Stimulated activated CD4-positive, alpha-beta T cell treated with anti-CD3 and anti-CD28 coated beads, Interleukin-1b, Interleukin-23, amount 100 ng/mL, for 48 hours (primary cell): ENCODE measurements at places on chromosomes 16 and 17.

DNA sequence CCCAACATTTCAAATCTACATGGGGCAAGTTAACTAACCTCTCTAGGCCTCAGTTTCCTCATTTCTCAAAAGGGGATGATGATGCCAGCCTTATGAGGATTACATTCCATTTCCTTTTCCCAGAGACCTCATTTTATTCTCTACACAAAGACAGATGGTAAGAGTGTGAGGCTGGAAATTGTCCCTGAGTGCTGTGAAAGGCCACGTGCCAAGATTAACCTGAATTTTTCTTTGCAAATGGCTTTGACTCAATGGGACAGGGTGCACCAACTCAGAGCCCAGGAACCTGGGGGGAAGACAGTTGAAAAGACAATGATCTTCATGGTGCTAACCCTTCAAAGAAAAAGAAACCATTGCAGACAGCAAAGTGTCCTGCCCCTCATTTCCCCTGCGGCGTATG lies 332.8 kb downstream of the TMEM114 start:
- DNase-seq: no peak

- DNase-seq: no peak
These were observed 349 bp upstream of the SLC6A2 start for GRCh38 chr16:55655381-55655896.

GRCh38 chr16:47143677-47144558 lies at the start of gene NETO2:
Gene NETO2, minus strand, starts transcription at chr16:47143945. Its CDS starts 333 bp downstream, at chr16:47143612.
- peak; percentile 60 for DNase-seq

GRCh38 chr17:62179525-62180161 lies 114.6 kb upstream of the MED13 start:
- no peak for DNase-seq

DNA sequence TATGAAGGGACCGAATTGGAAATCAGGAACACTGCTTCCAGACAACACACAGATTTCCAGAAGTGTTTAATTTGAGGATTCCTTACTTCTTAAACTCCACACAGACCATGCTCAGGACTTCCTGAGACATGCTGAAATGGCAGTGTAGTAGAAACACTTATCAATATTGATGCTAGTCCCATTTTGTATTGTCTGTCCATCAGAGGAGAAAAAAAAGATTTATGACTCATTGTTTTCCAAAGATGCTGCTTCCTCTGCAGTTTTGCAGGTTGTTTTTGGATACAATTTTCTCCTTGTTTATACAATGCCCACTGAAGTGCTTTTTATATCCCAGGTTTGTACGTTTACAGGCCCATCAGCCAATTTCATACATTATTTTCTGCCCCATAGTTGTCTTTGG lies 68.3 kb upstream of the TANC2 start:
- no peak for DNase-seq

DNA sequence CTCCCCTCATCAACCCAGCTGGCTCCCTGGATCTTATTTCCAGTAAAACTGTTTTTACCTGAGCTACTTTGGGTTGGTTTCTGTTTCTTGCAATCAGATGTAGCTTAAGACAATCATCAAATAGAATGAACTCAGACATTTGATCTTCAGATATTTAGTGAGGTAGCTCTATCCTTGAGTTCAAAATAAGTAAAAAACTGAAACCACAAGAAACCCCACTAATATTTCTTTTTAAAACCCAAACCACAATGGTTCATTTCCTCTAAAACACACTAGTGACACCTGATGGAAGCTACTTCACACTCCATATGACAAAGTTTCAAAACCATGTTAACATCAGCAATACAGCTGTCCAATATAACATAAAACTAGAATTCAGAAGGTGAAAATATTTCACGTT lies 37.8 kb downstream of the CACNG1 start:
- no peak for DNase-seq

DNA sequence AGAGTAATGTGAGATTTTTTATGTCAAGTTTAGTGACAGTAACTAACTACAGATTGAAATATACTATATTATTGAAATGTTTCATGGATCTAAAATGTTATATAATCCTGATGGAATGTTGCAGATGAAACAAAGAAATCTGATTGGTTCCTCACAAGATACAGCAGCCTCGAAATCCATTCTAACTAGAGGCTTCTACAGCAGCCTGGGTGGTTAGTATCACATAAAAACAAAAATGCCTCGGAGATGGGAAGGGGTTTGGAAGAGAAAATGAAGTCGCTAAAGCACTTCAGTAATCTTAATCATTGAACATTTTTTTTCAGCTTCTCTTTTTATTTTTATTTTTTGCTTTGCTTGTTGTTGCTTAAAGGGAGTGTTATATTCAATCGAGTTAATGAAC lies 75.2 kb downstream of the TANC2 start:
- DNase-seq: no peak

- DNase-seq: no peak
These were observed 818 bp upstream of the CBX8 start for GRCh38 chr17:79797492-79798298.

DNA sequence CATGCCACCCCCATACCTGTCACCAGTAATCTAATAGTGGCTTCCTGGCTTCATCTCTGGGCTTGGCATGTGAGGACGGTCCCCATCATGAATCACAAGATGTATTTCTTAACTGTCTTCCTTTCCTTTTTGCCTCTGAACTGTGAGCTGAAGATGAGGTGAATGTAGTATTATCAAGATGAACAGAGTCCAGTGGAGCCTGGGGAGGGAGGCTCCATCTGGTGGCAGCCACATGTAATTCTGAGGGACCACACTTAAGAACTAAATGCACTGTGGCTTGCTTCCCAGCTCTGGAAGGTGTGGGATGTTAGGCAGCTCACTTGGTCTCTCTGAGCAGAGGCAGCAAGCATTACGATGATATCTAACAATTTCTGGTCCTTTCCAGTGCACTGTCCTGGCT lies 354.9 kb upstream of the ASIC2 start:
- no peak for DNase-seq

- peak; percentile 34 for DNase-seq
These were observed 7.0 kb upstream of the GAN start for GRCh38 chr16:81307770-81308169.

DNA sequence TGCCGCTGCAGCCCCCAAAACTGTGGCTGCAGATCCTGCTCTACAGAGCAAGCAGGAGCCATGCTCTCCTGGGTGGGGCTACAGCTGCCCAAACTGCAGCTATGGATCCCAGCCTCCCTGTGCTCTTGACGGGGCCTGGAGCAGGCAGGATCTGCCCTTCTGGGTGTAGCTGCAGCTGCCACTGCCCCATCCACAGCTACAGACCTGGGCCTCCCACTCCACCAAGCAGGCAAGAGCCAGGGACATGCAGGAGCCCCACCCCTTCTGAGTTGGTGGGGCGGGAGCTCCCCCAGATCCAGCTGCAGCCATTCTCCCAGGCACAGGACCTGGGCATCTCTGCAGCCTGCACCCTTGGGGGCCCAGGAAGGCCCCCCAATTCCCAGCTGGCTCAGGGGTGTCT lies 551.2 kb upstream of the CA10 start:
- no peak for DNase-seq

DNA sequence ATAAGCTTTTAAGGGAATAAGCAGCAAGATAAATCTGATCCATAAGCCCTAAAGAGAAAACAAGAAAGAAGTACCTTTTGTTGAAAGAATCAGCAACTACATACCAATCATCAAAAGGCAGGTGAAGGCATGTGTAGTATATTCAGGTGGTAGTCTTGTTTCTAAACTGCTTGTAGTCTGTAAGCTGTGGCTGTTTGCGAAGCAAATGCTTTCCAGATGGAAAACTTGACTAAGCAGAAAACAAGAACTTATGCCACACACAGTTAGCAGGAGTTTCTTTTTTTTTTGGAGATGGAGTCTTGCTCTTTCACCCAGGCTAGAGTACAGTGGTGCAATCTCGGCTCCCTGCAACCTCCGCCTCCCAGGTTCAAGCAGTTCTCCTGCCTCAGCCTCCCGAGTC lies 5.7 kb downstream of the CBX1 start:
- no peak for DNase-seq

DNA sequence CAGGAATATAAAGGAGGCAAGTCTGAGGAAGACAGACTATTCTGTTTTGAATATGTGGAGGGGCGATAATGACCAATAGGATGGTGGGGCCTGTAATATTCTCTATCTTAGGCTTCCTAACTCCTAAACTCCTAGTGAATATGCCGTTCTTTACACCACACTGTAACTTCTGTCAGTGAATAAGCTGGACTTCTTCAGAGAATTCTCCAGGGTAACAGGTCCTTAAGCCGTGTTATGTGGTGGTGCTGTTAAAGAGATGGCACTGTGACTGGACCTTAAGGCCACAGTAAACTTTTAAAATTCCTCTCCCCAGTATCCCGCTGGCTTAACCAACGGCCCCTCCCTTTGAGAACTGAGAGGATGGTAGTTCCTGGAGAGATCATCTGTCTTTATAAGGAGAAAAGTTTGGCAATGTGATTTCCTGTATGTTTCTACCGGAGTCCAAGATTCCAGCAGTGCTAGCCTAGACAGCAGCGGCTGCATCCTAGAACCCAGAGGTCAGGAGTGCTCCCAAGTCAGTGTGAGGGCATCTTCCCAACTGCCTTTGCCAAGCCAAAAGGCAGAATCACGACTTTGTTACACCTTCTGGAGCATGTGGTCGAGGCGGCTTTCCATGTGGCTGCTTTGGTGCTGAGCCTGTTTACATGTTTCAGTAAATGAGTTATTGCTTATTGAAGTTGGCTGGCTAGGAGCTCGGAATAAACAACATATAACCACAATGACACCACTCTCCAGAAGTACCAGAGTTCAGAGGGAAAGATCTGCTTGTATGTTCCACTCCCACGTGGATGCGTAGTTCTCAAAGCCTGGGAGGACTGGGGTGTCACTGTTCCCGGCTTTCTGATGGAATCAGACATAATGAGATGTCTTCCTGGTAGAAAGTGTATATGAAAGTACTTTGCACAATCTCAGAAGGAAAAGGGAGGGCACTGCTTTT lies 41.0 kb downstream of the TUBD1 start:
- no peak for DNase-seq

DNA sequence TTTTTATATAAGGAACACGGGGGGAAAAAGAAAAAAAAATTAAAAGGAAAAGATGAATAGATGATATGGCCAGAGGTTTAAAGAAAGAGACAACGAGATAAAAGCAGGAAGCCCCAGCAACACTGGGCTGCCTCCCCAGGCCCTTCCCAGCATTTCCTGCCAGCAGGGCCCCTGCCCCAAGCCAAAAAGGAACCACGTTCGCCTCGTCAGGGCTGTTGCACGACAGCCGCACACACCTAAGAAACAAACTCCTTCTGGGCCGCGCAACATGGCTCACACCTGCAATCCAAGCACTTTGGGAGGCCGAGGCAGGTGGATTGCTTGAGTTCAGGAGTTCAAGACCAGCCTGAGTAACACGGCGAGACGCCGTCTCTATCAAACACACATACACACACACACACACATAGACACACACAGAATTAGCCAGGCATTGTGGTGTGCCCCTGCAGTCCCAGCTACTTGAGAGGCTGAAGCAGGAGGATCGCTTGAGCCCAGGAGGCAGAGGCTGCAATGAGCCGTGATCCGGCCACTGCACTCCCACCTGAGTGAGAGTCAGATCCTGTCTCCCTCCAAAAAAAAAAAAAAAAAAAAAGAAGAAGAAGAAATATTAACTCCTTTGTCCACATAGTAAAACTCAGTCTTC lies 83.0 kb downstream of the ANKRD11 start:
- DNase-seq: no peak

DNA sequence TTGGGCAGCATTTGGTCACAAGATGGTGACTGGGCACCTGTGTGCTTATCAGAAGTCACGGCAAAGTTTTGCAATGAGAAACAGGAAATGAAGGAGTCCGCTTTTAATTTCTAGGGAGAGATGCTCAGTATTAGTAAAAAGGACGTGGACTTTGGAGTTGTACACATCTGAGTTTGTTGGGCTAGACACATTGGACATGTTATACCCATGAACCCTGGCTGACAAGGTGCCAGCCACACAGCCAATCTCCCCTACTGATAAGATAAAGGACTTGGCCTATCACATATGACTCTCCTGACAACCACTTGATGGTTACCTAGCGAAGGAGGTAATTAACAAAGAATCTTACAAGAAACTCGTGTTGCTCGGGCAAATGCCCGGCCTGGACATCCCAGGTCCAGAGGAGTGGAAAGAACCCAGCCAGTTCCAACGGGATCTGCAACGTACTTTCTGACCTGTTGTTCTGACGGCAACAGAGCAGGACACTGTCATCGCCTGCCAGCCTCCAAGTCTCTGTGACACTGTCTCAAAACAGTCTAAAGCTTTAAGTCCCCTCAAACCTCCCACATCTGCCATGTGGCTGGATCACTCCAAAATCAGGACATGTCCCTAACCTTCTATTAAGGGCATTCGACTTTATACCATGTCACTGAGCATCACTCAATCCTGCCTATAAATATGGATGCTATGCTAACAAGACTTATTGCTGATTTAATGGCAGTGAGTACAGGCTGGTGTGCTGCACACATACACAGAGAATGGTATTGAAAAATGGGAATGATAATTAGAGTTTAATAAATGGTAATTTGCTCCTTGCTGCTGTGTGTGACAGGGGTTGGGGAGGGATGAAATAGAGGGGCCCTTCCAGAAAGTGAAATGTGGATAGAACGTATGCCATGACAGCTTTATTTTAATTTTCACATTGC lies 47.6 kb upstream of the LYRM9 start:
- DNase-seq: no peak

GRCh38 chr16:86305440-86305839 lies 204.9 kb upstream of the FOXF1 start:
- no peak for DNase-seq

DNA sequence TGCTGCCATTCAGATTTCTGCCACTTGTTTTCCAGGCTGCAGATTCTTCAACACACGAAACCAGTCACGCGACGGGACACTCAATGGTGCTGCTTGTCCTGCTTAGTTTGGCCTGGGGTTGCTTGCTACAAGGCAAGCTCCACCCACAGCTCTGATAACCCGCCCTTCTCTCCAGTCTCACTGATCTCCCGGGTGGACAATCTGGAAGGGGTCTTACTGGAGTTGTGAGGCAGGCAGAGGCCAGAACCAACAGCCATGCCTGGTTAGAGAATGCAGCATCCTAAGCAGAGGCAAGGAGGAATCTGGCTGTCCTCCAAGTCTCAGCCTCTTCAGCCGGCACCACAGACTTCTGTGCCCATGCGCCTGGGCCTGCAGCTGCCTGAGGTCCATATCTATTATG lies 119.1 kb downstream of the KCNJ12 start:
- no peak for DNase-seq

- no peak for DNase-seq
These were observed 684.7 kb downstream of the MAF start for GRCh38 chr16:78915811-78916345.

DNA sequence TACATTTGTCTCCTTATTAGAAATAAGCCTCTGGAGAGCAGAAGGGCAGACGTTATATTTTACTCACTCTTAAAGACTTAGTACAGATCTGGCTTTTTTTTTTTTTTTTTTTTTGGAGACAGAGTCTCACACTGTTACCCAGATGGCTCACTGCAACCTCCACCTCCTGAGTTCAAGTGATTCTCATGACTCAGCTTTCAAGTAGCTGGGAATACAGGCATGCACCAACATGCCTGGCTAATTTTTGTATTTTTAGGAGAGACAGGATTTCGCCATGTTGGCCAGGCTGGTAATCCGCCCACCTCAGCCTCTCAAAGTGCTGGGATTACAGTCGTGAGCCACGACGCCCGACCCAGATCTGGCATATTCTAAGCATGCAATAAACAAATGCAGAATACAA lies 36.4 kb upstream of the TMEM97 start:
- no peak for DNase-seq
